Stimulated activated CD4-positive, alpha-beta T cell treated with anti-CD3 and anti-CD28 coated beads, Interleukin-1b, Interleukin-23, amount 100 ng/mL, for 1 hour (primary cell): ENCODE measurements at places on chromosomes 5 and 9.

GRCh38 chr5:125227333-125228095, 481.1 kb upstream of the ZNF608 start:
- no peak for DNase-seq

- no peak for DNase-seq
These were observed 233.4 kb downstream of the NR3C1 start for GRCh38 chr5:143170104-143170503.

GRCh38 chr9:21381448-21382339, 3.5 kb downstream of the IFNA2 start:
- DNase-seq = no peak

DNA sequence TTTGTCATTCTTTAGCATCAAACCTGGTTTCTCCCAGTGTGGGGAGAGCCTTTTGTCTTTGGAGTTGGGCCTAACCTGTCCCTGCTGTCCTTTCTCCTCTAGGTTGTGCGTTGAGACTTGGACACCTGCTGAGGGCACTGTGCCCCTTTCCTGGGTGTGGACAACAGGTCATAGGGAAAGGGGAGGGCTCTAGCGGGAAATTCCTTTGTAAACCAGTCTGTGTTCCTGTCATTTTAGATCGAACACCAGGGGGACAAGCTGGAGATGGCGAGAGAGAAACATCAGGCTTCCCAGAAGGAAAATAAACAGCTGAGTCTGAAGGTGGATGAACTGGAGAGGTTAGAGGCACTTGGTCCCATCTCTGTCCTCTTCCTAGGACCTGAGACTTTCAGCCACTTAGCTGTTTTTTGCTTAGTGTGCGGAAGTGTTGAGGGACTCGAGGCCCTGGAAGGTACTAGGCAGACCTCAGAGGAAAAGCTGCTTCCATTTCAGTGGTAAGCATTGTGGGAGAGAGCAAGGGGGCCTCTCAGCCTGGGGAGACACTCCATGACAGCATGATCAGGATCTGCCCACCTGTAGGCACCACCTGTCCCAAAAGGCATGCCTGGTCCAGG, 8.6 kb upstream of the GLE1 start:
- DNase-seq = no peak

- DNase-seq = no peak
These were observed 1.2 kb downstream of the MRPS30 start for GRCh38 chr5:44809956-44810420.

DNA sequence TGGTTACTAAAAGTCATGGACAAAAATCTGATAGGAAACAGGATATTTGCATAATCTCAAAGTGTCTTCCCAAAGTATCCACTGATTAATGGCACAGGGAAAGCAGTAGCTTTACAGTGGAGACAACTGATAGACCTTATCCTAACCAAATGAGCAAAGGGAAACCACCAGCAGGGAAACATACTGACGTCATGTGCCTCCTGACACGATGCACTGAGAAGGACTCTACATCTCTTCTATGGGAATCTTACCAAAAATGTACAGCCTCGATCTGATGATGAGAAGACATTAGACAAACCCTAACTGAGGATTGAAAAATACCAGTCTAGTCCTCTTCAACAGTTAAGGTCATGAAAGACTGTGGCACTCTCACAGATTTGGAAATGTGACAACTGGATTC, 166.2 kb downstream of the INSYN2B start:
- no peak for DNase-seq

- DNase-seq = no peak
These were observed 18.4 kb downstream of the ADAMTS16 start for GRCh38 chr5:5158472-5158895.

DNA sequence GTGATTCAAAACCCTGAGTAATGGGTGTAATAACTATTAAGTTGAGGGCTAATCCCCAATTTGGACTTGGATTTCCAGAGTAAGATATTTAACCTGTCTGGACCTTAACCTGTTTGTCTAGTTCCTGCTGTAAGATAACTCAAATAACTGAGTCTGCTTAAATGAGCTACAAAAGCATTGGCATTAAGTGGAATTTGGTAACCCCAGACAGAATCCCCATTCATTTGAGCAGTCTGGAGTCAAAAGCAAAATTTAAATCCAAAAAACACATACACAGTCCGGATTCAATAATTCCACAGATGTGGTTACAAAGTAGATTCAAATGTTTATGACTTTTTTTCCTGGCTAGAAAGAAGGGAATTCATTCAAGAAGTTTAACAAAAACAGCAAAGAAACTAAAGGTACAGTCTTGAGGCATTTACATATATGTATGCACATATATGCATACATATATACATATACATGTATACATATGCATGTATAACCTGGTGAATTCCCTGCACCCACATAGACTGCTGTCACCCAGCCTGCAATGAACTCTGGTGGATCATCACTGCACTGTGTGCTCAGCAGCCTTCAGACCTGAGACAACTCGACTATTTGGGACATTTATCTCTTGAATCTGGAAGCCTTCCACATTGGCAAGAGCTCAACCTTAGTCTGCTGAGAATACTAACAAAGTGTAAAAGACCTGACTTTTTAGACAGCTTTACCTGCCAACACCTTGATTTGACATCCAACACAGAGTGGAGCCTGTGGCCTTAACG, 205.4 kb downstream of the LURAP1L start:
- no peak for DNase-seq

DNA sequence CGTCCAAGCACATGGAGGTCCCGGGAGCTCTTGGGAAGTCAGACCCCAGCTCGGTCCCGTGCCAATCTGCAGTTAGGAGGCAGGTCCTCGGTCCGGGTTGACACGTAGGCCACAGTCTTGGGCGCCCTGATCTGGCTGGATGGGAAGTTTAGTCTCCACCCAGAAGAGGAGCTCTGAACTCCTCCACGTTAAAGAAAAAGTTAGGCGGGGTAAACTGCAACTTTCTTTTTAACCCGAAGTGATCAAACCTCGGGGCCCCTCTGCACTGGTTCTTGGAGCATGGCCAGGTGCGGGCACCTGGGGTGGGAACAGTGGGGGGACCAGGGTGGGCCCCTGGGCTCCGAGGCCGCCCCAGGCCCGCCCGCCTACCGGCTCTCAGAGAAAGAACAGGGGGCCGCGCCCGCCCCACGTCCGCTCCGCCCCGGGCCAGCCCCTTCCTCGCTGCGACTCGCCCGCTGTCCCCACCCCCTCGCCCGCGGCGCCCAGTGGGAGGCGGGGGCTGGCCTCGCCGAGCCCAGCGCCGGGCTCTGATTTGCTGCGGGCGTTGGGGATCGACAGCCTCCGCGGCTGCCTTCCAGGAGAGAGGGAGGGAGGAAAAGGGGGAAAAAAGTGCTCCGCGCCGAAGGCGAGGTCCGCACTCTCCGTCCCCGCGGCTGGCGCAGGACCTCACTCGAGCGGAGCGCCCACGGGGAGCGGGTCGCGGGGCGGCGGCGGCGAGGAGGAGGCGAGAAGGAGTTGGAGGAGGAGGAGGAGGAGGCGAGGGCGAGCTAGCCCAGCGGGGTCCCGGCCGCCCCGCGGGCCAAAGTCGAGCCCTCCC, at the start of gene COL5A1:
TSS of gene COL5A1 (plus strand) at position 631 of the 817 bp plus-strand sequence. CDS start 385 bp downstream, outside the sequence.
- DNase-seq = peak; percentile 15

DNA sequence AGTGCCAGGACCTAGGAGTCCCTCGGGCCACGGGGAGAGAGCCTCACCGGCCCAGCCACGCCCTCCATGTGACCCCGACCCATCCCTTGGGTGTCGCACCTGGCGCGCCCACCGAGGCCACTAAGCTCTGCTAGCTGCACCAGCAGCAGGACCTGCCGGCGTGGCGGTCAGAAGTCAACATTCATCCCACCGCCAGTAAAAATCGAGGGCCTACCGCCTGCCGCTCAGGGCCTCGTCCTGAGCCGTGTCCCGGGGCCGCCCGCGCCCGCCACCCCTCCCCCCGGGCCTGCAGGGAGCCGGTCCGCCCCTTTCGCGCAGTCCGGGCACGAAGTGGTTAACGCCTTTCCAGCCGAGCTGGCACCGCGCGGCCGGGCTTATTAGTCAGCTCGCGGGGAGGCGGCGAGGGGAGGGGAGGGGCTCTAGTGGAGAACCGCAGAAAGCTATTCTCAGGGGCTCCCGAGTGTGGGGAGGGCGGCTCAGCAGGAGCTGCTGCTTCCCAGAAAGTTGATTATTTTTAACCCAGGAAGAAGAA, 124.4 kb downstream of the C9orf50 start:
- peak; percentile 77 for DNase-seq

DNA sequence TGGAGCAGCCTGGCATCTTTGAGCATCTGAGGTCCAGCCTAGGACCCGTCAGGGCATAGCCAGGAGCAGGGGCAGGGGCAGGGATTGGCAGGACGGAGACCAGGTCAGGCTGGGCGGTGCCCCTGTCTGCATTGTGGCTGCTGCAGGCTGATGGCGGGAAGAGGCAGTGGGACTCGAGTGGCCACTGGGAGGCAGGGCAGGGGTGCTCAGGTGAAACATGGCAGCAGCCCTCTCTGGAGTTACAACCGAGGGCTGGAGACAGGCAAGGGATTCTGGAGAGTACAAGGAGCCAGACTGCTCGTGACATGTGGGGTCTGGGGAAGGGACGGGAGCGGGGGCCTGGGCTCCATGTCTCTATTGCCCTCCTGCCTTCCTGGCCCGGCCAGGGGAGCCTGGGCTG, 97.4 kb upstream of the RAPGEF1 start:
- DNase-seq = no peak

GRCh38 chr9:28050046-28050445, 476.8 kb upstream of the C9orf72 start:
- DNase-seq = no peak

DNA sequence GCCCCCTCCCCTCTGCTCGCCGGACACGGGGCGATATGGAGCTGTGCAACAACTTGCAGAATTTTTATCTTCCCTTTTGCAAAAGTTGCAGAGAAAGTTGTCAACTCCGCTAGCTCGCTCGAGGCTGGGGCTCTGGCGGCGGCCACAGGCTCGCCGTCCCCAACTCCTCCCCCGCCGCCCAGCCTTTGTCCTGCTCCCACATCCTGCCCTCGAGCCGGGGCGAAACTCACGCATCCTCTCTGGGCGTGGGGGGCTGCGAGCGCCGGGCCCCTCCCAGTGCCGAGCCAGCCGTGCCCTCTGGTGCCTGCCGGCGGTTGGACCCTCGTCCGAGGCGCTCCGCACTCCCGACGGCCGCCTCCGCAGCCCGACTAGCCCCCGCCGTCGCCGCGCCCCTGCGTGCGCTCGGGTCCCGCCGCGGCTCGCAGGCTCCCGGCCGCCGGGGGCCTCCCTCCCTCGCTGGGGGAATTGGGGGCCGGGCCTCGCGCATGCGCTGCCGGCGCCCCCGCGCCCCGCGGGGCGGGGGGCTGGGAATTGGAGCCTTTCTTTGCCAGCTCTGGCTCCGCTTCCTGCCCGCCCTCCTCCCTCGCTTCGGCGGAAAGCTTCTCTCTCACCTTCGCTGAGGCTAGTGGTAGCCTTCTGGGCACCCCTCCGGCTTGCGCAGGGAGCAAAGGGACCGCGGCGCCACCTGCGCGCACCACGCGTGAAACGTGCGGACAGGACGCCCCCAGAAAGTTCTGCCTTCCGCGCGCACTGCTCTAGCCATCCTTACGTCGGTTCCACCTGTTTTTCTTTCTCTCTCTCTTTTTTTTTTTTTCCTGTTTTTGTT, at the start of gene CCNJL:
TSS of gene CCNJL (minus strand) at position 431 of the 826 bp plus-strand sequence. CDS start 641 bp downstream, outside the sequence.
- DNase-seq = no peak

DNA sequence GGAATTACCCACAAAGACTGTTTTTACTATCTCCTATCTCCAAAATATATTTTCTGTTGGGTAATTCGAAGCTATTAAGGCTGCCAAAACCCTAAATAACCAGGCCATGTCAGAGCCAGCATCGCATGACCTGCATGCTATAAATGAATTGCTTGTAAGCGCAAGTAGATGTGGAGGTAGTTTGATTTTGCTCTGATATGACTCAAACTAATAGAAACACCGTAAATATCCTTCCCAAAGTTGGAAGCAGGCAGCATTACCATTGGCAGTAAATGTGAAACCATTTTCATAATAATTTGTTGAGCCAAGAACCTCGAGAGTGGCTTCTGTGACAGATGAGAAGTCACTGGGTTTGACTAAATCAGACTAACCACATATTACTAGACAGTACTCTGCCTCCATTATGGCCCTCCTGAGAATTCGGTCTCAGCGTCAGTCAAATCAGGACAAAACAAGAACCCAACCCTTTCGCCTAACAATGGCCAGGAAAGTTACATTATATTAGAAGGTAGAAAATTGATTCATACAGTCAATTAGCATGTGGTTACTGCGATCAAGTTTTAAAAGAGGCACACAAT, 289.8 kb downstream of the SPOCK1 start:
- no peak for DNase-seq

DNA sequence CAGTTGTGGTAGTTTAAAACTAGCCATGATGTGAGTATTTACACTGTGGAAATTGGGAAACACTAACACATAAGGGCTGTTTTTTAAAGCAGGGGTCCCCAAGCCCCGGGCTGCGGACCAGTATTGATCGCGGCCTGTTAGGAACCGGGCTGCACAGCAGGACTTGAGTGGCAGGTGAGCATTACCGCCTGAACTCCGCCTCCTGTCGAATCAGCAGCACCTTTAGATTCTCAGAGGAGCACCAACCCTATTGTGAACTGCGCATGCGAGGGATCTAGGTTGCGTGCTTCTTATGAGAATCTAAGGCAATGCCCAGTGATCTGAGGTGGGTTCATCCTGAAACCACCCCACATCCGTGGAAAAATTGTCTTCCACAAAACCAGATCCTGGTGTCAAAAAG, 127.8 kb downstream of the PCSK5 start:
- no peak for DNase-seq

DNA sequence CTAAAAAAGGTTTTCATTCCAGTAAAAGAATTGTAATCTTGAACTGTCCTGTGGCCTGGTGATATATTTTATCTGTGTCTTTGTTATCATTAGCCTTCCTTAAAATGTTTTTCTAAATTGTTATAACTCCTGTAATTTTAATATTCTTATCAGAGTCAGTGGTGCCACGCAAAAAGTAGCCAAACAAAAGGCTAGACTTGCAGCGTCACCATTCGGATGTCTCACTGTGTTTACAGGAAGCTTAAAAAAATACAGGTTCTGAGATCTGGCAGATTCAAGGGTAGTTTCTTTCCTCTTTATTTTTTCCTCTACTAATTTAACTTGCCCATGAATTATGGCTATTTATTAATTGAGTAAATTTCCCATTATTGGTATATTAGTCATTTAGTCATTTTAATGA, 362.3 kb downstream of the MAT2B start:
- DNase-seq = no peak
